NCI-H1930 (cell line): ENCODE measurements at places on chromosomes 5 and 9.
A peak's percentile ranks its signal among the peaks of the same experiment; 100 is the strongest.

DNA sequence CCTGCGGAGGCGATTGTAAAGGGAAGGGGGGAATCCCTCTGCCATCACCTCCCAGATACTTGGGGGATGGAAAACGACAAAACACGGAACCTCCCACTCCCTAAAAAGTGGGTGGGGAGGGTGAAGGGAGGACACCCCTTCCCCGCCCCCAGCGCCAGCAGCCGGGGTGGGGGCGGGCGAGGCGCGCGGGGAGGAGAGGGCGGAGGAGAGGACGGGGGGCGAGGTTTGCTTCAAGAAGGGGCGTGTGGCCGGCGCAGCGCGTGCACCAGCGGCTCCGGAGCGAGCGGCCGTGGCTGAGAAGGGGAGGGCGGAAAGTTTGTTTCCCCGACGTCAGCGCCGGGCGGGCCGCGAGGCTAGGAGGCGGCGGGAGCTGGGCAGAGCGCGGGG lies at the start of gene PRRX2:
PRRX2 (plus strand) TSS at position 259 of the 387 bp plus-strand sequence. CDS start 221 bp downstream, outside the sequence.
- no peak for DNase-seq

GRCh38 chr5:98106116-98107031 lies 667.1 kb upstream of the RGMB start:
- no peak for DNase-seq

DNA sequence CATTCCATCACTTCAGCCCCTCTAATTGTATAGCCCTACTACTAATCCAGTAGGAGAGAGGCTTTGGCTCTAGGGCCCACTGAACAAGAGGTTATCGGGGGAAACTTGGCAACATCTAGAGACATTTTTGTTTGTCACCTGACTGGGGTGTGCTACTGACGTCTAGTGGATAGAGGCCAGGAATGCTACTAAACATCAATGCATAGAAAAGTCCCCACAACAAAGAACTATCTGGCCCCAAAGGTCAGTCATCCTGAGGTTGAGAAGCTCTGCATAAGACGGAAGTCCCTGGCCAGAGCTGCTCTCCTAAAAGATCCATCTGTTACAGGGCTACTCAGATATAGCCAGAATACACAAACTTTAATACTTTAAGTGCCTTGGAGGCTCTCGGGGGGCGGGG lies 570.6 kb upstream of the KLF4 start:
- DNase-seq: no peak

DNA sequence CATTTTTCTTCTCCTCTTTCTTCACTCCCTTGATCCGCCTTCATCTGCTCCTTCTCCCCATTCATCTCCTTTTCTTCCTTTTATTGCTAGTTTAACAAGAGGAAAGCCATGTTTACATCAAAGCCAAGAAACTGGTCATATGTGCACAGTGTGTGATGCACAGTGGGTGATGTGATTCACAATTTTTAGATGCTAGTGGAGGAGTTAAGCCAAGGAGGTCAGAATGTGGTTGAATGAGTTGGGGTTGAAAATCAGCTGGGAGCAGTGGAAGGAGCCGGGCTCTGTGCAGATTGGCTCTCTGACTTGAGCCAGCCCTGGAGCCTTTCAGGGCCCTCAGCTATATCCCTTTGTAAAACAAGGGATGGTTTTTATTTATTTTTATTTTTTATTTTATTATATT lies 7.3 kb downstream of the ACER2 start:
- DNase-seq: no peak

GRCh38 chr5:140362875-140363630 lies 3.1 kb downstream of the SLC4A9 start:
- peak; percentile 59 for DNase-seq

DNA sequence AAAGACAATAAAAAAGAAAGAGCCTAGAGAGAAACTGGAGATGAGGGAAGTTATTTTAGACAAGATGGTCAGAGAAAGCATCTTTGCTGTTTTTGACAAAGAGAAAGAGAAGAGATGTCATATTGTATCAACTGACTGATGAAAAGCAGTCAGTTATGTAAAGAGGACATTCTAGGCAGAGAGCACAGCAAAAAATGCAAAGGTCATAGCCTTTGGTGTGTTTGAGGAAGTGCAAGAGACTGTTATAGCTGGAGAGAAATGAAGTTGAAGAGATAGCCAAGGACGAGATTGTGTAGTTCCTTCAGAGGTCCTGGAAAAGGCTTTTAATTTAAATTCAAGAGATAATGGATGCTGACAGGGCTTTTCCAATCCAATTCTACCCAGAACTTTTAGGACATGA lies 342.4 kb downstream of the RASEF start:
- DNase-seq: no peak

GRCh38 chr9:116661037-116661954 lies 25.8 kb upstream of the TRIM32 start:
- DNase-seq: peak; percentile 25

- peak; percentile 37 for DNase-seq
These were observed 136.0 kb upstream of the EFNA5 start for GRCh38 chr5:107806705-107807104.

DNA sequence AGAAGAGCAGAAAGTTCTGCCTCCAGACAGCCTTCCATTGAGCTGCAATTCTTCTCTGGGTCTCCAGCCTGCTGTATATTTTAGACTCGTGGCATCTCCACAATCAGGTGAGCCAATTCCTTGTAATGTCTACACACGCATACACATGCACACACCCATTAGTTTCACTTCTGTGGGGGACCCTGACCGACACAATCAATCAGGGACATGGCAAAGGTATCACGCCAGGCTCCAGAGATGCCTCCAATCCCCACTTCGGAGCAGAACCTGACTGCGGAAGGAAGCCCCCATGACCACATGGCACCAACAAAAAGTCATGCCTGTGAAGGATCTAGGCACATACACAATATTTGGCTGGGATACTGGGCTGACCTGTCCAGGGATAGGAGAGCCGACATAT lies 21.4 kb downstream of the SEMA4D start:
- DNase-seq: no peak

DNA sequence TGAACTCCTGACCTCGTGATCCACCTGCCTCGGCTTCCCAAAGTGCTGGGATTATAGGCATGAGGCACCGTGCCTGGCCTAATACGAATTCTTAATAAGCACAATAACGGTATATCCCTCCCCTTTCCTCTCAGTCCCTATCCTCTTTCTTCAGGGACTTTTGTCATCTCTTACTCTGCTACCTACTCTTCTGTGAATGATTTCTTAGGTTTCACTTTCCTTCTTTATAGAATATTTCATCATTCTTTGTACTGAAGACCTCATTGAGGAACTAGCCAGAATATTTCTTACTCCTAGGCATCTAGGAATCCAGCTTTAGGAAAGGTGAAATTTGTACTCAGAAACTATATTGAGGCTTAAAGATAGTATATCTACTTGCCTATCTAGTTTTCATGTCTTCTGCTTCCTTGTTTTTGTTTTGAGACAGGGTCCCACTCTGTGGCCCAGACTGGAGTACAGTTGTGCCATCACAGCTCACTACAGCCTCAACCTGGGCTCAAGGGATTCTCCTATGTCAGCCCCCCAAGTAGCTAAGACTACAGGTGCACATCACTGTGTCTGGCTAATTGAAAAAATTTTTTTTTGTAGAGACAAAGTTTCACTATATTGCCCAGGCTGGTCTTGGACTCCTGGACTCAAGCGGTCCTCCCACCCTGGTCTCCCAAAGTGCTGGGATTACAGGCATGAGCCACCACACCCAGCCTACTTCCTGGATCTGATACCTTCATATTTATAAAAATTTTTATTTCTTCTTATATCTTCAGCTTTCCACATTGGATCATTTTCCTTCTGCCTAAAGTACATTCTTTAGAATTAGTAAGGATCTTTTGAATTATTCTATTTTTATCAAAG lies 69.7 kb downstream of the GPBP1 start:
- no peak for DNase-seq

GRCh38 chr9:123036893-123037545 lies 3.6 kb downstream of the GPR21 start:
- DNase-seq: no peak

DNA sequence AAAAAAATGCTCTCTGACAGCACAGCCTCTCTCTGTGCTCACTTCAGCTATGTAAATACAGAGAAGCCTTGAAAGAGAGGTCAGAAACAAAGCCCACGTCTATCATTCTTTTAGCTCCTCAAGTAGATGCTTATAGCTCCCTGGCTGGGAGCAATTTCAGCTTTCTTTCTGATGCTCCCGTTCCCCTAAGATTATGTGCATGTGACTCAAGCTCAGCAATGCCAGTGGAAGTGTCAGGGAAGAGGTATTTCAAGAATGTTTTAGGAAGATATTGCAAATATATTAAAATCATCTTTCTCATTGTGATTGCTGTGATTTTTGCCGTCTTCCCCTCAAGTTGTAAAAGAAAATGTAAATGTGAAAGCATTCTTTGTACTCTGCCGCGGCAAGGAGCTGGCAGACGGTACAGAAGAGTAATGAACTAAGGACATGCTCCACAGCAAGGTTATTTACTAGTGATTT lies 1353.7 kb upstream of the ACO1 start:
- no peak for DNase-seq

DNA sequence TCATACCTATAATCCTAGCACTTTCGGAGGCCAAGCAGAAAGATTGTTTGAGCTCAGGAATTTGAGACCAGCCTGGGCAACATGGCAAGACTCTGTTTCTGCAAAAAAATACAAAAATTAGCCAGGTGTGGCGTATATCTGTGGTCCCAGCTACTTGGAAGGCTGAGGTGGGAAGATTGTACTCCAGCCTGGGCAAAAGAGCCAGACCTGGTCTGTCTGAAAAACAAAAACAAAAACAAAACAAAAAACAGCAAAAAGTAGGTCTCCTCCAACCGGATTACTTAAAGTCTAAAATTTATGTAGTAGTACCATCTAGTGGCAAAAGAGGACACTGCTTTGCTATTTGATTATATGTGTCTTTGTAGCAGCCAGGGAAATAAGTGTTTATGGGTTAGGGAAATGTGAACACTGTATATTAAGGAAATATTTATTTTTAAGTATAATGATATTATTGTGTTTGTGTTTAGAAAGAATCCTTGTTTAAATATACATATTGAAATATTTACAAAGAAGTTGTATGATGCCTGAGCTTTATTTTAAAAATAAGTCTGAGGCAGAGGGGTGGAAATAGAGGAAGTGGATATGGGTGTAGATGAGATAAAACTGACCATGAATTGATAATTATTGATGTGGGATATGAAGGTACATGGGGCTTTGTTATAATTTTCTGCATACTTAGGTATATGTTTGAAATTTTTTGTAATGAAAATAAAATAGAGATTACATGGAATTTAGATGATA lies 20.0 kb downstream of the APC start:
- peak; percentile 6 for DNase-seq

GRCh38 chr9:87542141-87542540 lies 44.5 kb downstream of the DAPK1 start:
- DNase-seq: no peak

GRCh38 chr9:80449513-80449912 lies 877.7 kb downstream of the TLE4 start:
- no peak for DNase-seq

GRCh38 chr9:16515879-16516301 lies 354.6 kb downstream of the BNC2 start:
- DNase-seq: no peak

DNA sequence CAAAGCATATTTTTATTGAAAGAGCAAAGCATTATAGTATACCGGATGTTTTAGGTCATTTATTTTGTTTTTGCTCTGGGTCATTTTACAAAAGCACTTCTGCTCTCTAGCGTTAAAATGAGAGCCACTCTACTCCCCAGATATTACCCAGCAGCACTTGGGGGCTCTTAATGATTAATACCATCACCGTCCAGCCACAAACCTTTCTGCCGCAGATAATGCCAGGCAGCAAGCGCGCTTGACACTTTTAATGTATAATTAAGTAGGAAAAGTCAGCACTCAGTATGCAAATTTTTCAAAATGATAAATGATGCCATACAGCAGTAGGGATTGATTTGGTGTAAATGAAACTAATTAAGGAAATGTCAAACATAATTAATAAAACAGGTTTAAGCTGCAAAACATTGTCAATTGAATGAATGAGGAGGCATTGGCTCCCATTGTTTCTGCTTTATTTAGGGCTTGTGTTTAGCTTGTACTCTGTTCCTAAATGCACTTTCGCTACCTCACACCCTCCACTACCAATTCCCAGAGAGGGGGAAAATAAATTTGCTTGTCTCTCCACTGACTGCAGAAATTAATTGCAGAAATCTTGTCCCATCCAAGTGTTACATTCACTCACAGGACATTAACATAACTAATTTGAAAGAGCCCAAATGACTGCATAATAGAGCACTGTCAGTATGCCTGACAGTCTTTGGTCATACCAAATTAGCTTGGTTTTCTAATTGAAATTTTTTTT lies 358.8 kb upstream of the ARRDC3 start:
- DNase-seq: no peak

DNA sequence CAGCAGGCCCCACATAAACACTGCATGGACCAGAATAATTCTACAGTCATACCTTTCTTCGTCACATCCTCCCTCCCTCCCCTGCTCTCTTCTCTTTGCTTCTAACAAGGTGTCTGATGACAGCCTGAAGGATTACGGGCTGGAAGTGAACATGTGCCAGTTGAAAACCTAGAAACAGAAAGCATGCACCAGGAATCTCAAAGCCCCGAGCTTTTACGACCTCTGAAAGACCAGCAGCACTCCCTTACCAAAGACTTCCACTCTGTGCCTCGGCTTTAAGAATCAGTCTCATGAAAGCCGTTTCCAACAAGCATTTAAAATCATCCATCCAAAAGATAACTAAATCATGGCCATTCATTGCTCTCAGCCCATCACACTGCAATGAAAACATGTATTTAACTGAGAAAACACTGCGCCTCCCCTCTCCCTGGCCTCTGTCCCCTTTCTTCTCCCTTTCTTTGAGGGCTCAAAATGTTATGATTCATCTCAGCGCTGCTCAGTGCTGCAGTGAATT lies 21.3 kb downstream of the MSX2 start:
- DNase-seq: no peak

DNA sequence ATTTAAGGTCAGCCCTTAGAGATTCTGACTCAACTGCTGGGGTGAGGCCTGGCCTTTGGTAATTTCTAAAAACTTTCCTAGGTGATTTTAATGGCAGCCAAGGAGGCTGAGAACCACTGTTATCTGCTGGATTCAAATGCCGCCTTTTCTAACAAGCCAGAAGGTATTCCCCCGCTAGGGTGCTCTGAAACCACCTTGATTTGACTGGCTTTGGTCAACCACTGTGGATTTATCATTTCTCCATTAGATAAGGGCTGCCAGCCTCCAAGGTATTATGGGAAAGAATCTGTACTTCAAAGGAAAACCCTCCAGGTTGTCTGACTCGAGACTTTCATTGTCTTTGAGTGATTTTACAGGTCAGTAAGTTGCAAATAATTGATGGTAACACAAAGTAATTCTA lies 4.3 kb downstream of the ANXA6 start:
- no peak for DNase-seq

DNA sequence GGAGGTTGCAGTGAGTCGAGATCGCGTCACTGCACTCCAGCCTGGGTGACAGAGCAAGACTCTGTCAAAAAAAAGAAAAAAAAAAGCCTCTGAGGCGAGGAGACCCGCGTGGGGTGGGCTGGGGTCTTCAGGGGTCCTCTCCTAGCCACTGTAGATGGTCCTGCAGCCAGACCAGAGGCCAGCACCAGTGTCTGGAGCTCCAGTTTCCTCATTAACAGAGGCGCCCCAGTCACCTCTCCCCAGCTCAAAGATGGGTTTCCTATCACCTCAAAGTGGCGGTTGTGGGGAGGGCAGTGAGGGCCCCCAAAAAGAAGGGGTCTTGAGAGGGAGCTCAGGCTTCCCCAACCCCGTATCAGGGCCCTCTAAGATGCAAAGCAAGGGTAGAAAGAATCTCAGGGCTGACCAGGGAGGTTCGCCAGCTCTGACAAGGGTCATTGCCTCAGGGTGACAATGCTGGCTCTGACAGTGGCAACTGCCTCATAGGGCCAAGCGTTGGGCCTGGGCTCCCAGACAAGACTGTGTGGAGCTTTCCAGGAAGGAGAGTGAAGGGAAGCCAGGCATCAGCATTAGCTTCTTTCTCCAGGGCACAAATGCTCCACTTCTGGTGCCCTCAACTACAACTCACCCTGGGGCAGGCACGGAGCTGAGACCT lies 15.0 kb downstream of the STK10 start:
- no peak for DNase-seq
